ENCODE measurements at places on chromosomes 2 and 18.

DNA sequence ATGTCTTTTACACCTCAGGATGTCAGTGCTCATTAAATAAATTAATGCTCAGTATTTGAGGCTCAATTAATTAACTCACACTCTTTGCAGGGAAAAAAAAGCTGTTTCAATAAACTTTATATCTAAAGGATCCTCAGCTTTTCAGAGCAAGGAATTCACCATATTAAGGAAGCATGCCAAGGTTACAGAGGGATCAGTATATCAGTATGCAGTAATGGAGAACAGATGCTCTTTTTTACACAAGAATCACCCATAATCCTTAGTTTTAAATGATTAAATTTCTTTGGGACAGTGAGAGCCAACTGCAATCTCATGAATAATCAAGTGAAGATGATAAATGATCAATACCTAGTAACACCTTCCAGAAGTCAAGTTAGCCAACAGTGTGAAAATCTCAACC lies 14.9 kb upstream of the LCT start:
- DNase-seq = no peak

- DNase-seq = no peak
These were observed 126.6 kb downstream of the UBE2E3 start for GRCh38 chr2:181106789-181107627.

DNA sequence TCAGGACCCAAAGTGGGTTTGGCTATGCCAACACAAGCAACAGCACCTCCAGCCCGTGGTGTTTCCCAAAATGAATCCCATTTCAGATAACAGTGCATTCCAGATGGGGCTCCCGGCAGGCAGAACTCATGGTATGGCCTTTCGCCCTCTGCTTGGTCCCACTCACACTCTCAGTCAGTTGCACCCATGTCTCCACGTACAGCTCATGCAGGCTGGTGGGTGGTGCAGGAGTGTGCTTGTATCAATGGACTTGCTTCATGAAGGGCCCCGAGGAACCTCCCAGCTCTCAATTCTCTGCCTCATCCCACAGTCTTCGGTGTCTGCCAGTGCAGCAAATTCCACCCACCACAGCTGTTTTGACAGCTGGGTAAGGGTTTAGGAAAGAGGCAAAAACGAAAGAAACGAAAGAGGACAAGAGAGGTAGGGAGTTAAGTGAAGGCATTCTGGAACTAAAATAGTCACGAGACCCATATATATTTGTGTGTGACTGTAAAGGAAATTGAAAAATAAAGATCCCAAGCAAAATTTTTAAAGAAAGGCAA lies 278.1 kb downstream of the DCDC2C start:
- DNase-seq = no peak

GRCh38 chr2:15238028-15238427 lies 323.1 kb downstream of the NBAS start:
- no peak for DNase-seq

- DNase-seq = peak; percentile 86
These were observed 23.6 kb downstream of the ANKRD44 start for GRCh38 chr2:197286805-197287595.

DNA sequence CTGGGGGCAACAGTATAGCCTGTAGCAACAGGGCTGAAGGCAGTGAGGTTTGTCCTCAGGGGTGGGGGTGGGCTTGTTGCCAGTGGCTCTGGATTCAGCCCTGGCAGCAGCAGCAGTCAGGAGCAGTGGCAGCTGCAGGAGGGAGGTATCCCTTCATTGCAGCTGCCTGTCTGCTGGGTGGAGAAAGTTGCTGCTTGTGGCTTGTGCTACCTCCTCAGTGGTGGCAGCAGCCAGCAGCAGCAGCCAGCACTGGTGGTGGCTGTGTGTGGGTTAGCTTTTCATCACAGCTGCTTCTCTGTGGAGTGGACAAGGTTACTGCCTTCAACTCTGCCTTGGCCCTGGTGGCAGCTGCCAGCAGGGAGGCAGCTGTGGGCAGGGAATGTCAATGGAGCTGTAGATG lies 94.9 kb downstream of the ARL6IP6 start:
- no peak for DNase-seq

Data from globus pallidus (tissue), 1 donor.